Stimulated activated CD8-positive, alpha-beta memory T cell treated with anti-CD3 and anti-CD28 coated beads, Interleukin-4, amount 100 ng/mL, for 24 hours (primary cell): ENCODE measurements at places on chromosomes 11 and 22.

DNA sequence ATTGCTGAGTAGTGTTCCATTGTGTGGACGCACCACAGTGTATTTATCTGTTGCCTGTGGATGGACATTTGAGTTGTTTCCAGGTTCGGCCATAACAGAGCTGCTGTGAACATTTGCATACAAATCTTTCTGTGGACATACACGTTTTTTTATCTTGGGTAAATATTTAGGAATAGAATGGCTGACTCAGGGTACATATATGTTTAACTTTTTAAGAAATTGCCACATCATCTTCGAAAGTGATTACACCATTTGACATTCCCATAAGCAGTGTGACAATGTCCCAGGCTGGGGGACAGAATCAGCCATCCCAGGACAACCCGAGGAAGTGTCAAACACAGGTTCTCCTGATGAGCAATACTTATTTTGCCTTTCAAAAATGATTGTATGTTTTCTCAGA, 87.9 kb downstream of the OSBP2 start:
- no peak for DNase-seq

DNA sequence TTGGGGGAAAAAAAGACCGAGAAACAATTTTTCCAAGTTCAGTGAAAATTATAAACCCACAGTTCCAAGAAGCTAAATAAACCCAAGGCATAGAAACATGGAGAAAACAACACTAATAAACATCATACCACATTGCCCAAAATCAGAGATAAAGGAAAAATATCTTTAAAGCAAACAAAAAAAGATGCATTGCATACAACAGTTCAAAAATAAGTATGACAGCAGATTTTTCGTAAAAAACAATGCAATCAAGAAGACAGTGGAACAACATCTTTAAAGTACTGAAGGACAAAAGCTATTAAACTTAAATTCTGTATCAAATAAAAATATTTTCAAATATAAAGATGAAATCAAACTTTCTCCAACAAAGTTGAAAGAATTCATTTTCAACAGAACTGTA, 921.3 kb downstream of the METTL15 start:
- no peak for DNase-seq

GRCh38 chr11:69965821-69966582, 112.1 kb upstream of the ANO1 start:
- no peak for DNase-seq

- DNase-seq, result no peak
Observed at GRCh38 chr11:65864706-65865471, 4.7 kb downstream of the MUS81 start.

GRCh38 chr11:134412203-134413042, at the start of gene B3GAT1:
Gene B3GAT1 (minus strand): TSS chr11:134412242. CDS start chr11:134387659, 24,583 bp downstream.
- DNase-seq, result no peak

DNA sequence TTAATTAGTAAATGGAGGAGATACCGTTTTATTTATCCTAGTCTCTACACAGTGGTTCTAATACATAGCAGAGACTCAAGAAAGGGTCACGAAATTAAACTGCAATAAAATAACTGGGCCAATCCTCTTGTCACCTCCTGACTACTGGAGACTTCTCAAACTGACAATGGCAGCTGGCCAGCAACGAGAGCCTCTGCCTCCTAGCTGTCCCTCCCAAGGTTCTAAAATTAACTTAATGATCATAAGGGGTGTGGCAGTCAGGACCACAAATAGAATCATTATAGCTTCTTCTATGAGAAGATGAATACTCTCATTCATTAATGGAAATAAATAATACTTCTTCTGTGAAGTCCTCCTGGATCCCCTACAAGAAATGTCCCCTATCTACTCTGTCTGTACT, 63.8 kb upstream of the APOA1 start:
- DNase-seq, result no peak

DNA sequence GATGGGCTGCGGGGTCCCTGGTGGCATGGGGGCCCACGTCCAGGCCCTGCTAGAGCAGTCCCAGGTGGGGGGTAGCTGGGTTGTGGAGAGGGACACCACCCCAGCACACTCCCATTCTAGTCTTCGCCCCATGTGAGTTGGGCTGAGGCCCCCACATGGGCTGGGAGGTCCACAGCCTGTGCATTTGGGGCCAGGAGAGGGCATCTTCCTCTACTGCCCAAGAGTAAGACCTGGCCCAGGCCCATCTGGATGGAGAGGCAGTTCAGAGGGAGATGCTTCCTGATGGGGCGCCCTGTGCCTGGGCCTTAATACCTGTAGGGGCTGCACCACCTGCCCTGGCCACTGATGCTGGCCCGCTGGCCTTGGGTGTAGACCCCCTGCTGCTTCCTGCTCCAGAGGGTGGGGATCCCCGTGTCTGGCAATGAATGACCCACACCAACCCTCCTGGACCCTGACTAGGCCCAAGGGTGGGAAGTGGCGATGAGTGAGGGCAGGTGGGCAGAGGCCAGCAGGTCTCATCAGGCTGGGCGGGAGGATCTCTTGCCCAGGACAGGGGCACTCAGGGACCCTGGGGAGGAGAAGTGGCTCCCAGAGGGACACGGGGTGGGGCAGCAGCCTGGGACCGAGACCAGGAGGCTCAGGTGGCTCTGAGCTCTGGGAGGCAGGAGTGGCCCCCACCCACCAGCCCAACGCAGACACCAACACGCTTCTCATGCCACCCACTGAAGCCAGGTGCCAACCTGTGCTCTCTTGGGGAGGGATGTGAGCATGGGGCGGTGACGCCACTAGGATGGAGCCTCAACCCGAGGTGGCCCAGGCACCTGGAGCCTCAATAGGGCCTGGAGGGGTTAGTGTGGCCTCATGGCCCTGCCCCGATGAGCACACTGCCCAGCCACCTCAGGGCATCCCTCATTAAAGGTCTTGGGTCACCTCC, 17.4 kb upstream of the GNB1L start:
- no peak for DNase-seq

DNA sequence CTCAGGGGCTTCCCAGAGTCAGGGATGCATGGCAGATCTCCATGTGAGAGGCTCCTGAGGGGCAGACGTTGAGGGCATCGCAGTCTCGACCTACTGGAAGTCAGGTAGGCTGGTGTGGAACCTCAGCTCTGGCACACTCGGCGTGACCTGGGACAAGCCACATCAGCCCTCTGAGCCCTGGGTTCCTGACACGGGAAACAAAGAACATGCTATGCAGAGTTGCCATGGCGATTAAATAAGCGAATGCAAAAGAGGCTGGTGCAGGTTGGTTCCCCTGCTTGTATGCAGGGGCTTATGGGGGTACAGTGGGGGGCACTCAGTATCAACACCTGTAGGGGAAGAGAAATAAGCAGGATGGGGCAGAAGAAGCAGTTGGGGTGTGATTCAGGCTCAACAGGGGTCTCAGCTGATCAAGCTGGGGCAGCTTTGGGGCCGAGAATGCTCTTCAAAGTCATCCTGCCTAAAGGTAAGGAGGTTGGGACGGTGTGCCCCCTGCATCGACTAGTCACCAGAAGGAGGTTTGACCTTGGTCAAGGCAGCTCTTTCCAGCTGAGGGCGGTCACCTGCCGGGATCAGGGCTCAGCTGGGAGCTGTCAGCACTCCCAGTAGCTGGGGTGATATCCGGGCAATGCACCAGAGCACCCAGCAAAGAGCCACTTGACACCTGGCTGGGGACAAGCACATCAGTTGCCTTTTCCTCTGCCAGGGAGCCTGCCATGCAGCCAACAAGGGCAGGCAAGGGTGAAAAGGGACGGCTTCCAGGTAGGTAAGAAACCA, 442.7 kb downstream of the MIAT start:
- DNase-seq, result no peak

- DNase-seq, result no peak
Observed at GRCh38 chr11:121555121-121555520, 102.4 kb upstream of the SORL1-AS1 start.

GRCh38 chr11:15988693-15989231, 367.6 kb downstream of the SOX6 start:
- no peak for DNase-seq

- no peak for DNase-seq
Observed at GRCh38 chr11:111514216-111515031, at the start of gene HOATZ. Gene HOATZ (plus strand): TSS chr11:111514778. CDS start chr11:111514785, 7 bp downstream.

GRCh38 chr11:35752115-35752514, 89.5 kb downstream of the TRIM44 start:
- DNase-seq, result no peak
